Activated gamma-delta T cell treated with anti-CD3 and anti-CD28 coated beads, Interleukin-2, amount 50 U/mL, for 16 hours (primary cell): ENCODE measurements at places on chromosomes 4 and X.
A peak's percentile ranks its signal among the peaks of the same experiment; 100 is the strongest.

GRCh38 chrX:150446151-150446550 lies 83.0 kb downstream of the MAMLD1 start:
- DNase-seq = no peak

DNA sequence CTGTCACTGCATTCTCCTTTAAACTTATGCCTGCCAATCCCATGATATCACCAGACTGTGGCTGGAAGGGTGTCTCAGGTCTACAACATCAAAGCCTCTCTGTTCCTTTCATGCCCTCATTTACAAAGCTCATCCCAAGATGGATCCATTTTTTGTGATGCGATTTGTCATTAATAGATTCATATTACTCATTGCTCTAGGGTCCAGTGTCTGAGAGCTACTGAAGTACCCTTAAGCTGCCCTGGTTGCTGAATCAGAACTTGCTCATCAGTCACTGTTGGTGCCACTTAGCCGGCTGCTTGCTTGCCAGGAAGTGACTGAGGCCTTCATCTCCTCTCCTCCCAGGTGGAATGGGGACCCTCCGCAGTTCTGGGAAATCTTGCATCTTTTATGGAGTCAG lies 395.5 kb upstream of the BOD1L1 start:
- no peak for DNase-seq

DNA sequence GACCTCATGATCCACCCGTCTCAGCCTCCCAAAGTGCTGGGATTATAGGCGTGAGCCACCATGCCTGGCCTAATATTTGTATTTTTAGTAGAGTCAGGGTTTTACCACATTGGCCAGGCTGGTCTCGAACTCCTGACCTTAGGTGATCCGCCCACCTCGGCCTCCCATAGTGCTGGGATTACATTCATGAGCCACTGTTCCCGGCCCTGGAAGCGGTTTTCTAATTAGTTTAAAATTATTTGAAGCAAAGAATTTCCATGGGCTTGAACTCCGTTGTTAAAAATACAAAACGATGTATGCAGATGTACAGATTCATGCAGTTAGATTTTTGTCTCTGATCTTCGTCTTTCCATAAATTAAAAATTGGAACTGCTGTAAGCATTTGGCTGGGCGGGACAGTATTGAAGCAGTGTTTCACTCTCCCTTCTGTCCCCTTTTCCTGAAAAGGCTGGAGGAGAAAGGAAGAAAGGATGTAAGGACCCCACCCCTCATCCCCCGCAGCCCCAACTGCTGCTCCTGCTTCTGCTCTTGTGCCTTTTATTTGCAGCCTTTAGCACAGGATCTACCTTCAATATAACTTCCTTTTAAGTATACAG lies 12.0 kb downstream of the TRAPPC11 start:
- no peak for DNase-seq

- no peak for DNase-seq
These were observed 11.1 kb downstream of the ITIH6 start for GRCh38 chrX:54786967-54787366.

- DNase-seq = no peak
These were observed 3.4 kb downstream of the TFE3 start for GRCh38 chrX:49039598-49040375.

- no peak for DNase-seq
These were observed 208.2 kb downstream of the STK32B start for GRCh38 chr4:5259471-5259870.

DNA sequence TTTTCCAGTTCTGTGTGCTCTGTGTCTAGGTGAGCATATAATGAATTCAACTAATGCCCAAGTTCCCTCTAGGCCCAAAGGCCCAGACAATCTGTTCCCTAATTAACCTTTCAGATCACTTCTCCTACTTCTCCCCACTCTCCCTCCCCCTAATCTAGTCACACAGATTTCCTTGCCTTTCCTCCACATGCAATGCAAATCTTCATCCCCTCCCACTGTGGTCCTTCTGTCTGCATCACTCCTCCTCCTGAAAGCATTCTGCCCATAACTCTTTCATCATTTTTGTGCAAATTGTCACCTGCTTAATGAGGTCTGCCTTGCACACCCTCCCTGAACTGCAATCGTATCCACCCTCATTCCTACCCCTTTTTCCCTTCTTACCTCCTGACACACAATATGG lies 346.6 kb downstream of the FBXO8 start:
- no peak for DNase-seq

DNA sequence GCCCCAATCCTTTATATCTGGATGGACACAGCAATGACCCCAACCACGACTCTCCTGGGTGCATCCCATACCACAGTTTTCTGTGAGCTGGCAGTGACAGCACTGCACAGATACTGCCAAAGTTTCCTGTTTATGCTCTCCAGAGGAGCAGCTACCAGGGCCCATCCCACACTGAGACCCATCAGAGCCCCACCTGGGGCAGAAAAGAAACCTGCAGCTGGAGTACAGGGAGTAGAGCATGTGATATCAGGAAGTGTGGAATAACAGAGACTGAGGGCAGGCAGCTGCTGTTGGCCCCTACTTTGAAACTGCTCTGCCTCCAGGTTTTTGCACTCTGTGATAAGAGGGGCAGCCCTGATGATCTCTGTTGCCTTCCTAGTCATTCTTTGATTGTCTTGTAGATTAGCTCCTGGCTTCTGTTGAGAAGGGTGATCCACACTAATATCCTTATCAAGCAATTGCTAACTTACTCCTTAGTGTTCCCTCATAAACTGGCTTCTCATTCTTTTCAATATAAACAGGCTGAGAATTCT lies 526.3 kb upstream of the TECRL start:
- DNase-seq = no peak

- DNase-seq = no peak
These were observed 106.2 kb downstream of the TMA16 start for GRCh38 chr4:163600727-163601126.

GRCh38 chr4:173380987-173381386 lies 10.2 kb downstream of the SAP30 start:
- no peak for DNase-seq

DNA sequence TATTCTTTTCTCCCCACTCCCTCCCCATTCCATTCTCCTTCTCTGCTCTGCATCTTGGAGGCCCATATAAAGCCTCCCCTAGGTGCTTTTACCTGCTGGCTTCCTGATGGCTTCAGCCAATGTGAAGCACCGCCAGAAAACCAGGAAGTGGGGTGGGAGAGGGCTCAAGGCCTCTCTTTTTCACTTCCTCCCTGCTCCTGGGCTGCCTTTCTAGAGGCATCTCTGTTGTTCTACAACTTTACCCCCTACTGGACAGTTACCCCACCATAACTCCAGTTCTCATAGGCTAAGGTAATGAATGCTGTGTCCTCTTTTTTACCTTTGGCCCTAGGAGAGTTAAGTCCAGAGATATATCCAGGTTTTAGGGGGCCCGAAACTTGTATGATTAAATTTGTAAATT lies 62.4 kb upstream of the PPARGC1A start:
- DNase-seq = no peak

- no peak for DNase-seq
These were observed 335.9 kb upstream of the AADAT start for GRCh38 chr4:170425521-170426143.

DNA sequence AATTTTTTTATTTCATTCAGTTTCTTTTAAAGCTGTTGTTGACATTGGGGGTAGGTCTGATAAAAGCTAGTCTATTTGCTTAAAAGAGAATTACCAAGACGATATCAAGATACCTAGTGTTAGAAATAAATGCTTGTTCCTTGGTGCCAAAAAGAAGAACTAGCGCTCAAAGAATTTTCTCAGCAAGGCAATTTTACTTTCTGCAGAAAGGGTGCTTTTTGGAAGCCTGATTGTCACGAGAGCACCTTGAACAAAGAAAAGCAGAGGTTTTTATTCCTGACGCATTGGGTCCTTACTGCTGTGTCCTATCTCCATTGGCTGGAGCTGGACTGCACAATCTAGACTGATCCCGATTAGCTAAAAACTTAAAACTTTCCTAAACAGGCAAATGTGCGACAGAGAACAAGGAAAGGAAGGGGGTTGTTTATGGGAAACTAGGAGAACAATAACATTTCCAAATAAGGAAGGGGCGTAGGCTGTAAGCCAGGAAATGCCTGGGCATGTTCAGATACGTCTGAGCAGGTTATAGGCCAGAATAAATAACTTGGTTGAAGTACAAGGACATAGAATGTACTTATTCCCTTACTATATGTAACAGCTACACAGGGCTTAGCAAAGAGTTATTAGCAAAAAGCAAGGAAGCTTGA lies 50.3 kb upstream of the STPG2 start:
- no peak for DNase-seq

GRCh38 chrX:2398064-2398656 lies 102.6 kb downstream of the DHRSX start:
- DNase-seq = no peak

DNA sequence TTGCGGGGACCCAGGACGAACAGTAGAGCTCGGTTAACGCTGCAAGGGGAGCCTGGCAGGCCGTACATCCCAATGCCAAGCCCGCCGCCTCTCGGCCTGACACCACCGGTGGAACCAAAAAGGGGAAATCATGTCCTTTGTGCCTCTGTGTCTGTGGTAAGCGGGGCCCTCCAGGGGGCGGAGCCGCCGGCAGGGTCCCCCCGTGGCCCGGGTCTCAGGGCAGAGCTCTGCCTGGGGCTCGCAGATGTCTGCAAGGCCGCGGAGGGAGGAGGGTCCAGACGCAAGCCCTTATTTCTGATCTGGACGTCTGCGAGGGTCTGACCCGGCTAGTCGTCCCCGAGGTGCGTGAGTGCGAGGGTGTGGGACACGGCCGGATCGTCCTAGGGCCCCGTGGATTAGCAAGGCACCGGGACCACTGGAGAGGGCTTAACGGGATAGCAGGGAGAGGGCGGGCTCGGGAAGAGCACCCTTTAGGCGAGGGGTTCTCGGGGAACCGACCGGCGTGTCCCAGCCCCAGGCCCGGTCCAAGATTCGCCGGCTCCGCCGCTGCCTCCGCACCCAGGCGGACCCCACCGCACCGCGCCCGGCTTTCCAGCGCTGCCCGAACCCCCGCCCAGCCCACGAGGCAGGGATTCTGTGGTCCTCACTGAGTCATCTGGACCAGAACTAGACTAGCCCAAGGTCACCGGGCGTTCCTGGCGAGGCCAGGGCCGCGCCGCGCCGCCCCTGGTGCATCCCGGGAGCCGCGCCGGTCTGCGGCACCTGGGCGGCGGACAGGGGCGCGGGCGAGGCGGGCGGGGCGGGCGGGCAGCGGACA lies 863 bp upstream of the FAM193A start:
- peak; percentile 22 for DNase-seq

GRCh38 chrX:9340598-9341290 lies 124.1 kb upstream of the TBL1X start:
- peak; percentile 19 for DNase-seq

DNA sequence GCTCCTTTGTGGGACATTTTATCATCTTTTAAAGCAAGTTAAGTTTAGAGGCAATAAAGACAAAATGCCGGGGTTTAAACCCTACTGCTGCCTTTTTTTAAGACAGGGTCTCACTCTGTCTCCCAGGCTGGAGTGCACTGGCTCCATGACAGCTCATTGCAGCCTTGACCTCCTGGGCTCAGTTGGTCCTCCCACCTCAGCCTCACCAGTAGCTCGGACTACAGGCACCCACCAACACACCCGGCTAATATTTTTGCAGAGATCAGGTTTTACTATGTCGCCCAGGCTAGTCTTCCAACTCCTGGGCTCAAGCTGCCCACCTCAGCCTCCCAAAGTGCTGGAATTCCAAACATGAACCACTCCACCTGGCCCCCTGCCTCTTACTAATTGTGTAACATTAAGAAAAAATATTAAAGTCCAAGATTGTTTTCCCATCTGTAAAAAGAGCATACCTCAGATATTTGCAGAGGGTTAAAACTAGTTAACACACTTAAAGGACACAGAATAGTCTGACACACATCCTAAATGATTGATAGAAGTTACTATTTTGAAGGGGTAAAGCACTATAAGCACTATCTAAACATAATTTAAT lies 9.8 kb downstream of the HNRNPD start:
- no peak for DNase-seq

DNA sequence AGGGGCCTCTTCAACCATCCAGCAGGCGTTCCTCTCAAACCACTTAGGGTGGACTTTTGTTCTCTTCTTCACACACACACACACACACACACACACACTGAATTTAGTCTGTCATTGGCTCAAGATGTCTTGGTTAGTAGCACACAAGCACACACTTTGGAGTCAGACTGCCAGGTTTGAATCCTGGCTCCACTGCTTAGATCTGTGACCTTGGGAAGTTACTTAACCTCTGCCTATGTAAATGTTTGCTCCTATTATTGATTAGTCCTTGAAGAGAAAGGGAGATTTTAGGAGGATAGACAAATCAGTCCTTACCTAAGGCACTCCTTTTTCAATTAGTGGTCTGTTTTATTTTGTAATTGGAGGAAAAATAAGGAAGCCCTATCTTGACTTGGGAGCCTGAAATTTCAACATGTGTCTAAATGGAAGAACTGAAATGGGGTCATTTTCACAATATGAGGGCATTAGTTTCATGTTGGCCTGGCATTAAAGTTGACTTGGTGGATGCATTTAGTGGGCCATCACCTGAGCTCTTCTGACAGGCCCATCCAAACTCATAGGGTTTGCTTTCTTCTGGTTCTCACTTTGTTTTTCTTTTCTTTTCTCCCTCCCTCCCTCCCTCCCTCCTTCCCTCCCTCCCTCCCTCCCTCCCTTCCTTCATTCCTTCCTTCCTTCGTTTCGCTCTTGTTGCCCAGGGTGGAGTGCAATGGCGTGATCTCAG lies 13.3 kb upstream of the TMEM131L start:
- no peak for DNase-seq

DNA sequence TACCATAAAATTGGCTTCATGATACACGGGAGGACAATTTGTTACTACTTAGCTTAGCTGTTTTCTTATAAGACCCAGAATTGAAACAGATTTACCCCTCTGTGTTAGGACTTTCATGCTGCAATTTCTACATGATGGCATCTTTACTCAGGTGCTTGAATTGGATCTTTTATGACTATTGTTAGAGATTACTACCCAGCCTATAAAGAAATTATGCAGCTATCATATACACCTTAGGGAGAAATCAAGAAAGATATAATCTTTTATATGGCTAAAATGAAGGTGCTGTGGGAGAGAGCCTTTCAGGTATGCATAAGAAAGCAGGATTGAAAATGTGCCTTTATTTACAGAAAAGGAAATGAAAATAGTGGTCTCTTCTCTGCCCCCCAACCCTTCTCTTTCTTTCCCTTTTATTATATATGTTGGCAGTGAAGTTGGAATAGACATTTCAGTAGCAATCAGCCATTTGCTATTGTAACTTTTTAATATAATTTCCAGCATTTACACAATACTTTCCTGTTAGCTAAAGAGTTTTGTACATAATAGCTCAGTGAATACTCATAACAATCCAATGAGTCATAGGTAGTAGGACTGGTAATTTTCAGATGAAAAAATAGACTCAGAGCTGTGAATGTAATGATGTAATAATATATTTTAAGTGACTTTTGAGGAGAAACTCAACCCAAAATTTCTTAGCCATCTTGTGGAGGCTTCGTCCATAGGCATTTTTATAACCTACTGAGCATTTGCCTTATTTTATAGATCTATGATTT lies 311.8 kb downstream of the ADGRL3 start:
- no peak for DNase-seq

GRCh38 chr4:37124800-37125199 lies 119.7 kb upstream of the NWD2 start:
- DNase-seq = no peak

- DNase-seq = no peak
These were observed 88.1 kb upstream of the MBNL3 start for GRCh38 chrX:132576939-132577338.
